Nucleus accumbens (tissue), 56 donors: ENCODE measurements at places on chromosomes 1 and 21.

DNA sequence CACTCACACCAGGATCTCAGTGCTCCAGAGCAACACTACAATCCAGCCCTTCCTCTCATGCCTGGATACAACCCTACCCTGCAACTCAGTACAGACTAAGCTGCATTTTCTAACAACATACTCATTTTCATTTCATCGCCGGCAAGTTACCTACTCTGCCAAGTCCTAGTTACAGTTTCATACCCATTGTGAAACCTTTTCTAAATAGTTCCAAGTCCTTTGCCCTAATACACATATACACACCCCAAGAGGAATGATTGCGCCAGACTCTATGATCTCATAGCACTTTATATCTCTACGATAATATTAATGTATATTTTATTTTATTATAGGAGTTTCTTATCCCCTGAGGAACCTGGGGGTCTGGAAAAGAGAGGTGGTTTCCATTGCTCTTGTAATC is 122.4 kb downstream of the LMX1A start:
- no peak for DNase-seq

DNA sequence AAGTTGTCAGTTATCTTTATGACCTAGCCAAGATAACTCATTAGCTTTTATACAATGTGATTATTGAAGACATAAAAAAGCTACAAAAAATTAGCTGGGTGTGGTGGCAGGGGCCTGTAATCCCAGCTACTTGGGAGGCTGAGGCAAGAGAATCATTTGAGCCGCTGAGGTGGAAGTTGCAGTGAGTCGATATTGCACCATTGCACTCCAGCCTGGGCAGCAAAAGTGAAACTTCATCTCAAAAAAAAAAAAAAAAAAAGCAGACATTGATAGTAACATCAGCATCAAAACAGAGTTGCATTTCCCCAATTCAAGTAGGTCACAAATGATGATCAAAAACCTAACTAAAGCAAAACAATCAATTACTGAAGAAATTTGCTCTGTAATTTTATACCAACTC is 191.4 kb downstream of the PTGER3 start:
- DNase-seq: no peak

GRCh38 chr1:38915352-38915948 is 26.2 kb downstream of the RHBDL2 start:
- DNase-seq: no peak

GRCh38 chr1:156077430-156077760 is 4.9 kb downstream of the MEX3A start:
- DNase-seq: no peak

GRCh38 chr1:25110036-25110435 is 122.3 kb downstream of the SYF2 start:
- DNase-seq: no peak

- no peak for DNase-seq
These were observed 20.6 kb downstream of the ETNK2 start for GRCh38 chr1:204130981-204131892.
